IMR-90 (cell line): ENCODE measurements at places on chromosomes 2 and 18. TPM values are rescaled to one million over a fixed set of nuclear protein-coding genes. Genes with fewer than 3 reads are reported as not detected.

GRCh38 chr18:10100196-10100595, 186.4 kb downstream of the VAPA start:
- H3K36me3 ChIP-seq, result no peaks in the 10 kb centered on the region
- no peak overlapping the region for H3K27ac ChIP-seq
- H3K27me3 ChIP-seq, result peaks cover 15% of the 10 kb centered on the region

GRCh38 chr18:46732201-46732600, 24.7 kb downstream of the ST8SIA5 start:
- H3K36me3 ChIP-seq, result no peaks in the 10 kb centered on the region
- H3K27ac ChIP-seq, result no peak overlapping the region
- H3K4me1 ChIP-seq, result no peaks in the 10 kb centered on the region

DNA sequence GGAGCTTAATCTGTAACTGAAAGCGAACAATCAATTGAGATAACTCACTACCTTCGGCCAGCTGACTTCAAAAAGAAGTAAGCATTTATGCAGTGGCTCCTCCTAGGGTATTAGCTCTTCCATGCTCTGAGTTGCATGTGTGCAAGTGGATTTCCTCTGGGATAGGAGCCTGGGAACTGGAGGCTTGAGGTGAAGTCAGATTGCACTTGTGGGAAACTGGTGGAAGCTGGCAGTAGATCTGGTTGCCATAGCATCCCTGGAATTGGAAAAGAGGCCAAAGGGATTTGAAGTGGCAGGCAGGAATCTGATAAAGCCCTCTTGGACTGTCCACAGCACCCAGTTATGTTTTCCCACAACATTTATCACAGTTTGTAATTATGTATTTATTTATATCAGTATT, 50.6 kb upstream of the FMNL2 start:
- peaks cover 8% of the 10 kb centered on the region for H3K27me3 ChIP-seq
- H3K4me1 ChIP-seq, result no peaks in the 10 kb centered on the region
- DNase-seq, result no peak
- H3K4me3 ChIP-seq, result no peak overlapping the region

- no peaks in the 10 kb centered on the region for H3K27me3 ChIP-seq
- peak; percentile 64 for DNase-seq
- H3K27ac ChIP-seq, result peak overlapping the region; percentile 37; the same call in 1 of the 2 replicates
- H3K4me3 ChIP-seq, result no peak overlapping the region
Measured at GRCh38 chr2:96340493-96341414, 5.2 kb downstream of the NCAPH start.

GRCh38 chr2:10552220-10552870, 104.2 kb upstream of the ODC1 start:
- H3K4me1 ChIP-seq, result no peaks in the 10 kb centered on the region
- H3K36me3 ChIP-seq, result no peaks in the 10 kb centered on the region
- H3K27me3 ChIP-seq, result peaks cover 17% of the 10 kb centered on the region
- no peak overlapping the region for H3K4me3 ChIP-seq
- no peak for DNase-seq

- no peak overlapping the region for H3K27ac ChIP-seq
- no peak for DNase-seq
- no peaks in the 10 kb centered on the region for H3K36me3 ChIP-seq
- no peaks in the 10 kb centered on the region for H3K4me1 ChIP-seq
- no peak overlapping the region for H3K4me3 ChIP-seq
Measured at GRCh38 chr18:59265246-59265973, 7.8 kb downstream of the RAX start.

DNA sequence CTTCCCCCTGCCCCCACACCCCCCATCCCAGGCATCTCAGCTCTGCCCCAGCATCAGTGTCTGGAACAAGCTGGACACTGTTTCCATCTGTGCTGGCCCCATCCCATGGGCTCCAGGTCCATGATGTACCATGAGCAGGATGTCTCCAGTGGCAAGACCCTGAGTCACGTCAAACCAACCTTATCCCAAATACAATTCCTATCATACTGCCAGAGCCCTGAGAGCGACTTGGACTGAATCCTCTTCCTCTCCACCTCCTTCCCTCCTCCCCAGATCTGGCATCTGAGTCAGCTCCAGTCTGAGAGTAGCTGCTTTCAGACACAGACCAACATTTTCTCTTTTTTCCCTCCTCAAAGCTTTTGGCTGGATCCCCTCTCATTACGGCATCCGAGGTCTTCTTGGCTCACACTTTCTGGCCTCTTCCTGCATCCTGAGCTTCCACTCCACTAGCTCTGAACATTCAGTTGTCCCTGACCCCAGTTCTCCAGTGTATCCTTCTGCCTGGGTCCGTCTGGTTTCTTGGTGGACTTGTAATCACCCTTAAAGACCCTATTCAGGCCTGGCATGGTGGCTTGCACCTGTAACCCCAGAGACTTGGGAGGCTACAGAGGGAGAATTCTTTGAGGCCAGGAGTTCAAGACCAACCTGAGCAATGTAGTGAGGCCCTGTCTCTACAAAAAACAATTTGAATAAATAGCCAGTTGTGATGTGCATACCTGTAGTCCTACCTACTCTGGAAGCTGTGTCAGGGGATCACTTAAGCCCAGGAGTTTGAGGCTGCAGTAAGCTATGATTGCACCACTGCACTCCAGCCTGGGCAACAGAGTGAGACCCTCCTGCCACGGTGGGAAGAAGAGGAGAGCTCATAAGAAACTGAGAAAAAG, 68.3 kb downstream of the ACKR3 start:
- no peak overlapping the region for H3K27ac ChIP-seq
- H3K27me3 ChIP-seq, result peaks cover 3% of the 10 kb centered on the region
- no peaks in the 10 kb centered on the region for H3K36me3 ChIP-seq

DNA sequence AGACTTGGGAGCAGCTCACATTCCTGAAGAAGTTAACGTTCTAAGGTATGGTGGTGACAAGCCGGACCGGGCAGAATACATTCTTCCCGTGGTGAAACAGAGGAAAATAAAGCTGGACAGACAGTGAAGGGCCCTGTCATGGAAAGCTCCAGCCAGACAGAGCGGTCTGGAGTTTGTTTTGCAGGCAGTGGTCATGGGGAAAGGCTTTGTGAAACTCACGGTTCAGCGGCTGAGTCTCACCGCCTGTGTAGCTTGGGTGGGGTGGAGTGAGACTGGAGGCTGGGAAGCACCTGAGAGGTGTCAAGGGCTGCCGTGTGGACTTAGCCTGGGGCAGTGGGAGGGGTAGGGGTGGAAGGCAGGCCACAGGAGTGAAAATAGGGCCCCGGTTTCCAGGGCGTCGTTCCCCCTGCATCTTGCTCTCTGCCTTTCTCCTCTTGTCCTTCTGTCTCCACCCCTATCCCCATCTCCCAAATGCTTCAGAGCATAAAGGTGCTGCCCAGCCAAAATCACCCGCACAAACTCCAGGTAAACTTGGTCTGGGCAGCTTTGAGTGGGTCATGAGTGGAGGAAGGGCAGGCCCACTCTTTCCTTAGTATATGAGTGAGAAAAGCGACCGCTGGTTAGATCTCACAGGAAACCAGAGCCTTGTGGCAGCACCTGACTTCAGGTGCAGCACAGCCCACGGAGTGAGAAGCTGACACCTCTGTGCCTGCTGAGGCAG, 11.4 kb upstream of the SLC20A1 start:
- H3K27ac ChIP-seq, result no peak overlapping the region
- no peak for DNase-seq
- peaks cover 12% of the 10 kb centered on the region for H3K4me1 ChIP-seq
- no peaks in the 10 kb centered on the region for H3K27me3 ChIP-seq

- DNase-seq, result no peak
- H3K4me3 ChIP-seq, result no peak overlapping the region
- H3K27ac ChIP-seq, result no peak overlapping the region
- no peaks in the 10 kb centered on the region for H3K4me1 ChIP-seq
- no peaks in the 10 kb centered on the region for H3K36me3 ChIP-seq
Measured at GRCh38 chr18:75115514-75115913, 93.4 kb downstream of the PTGR3 start.

GRCh38 chr2:210919128-210919527, 362.7 kb downstream of the CPS1 start:
- H3K4me3 ChIP-seq, result no peak overlapping the region
- no peaks in the 10 kb centered on the region for H3K4me1 ChIP-seq
- no peaks in the 10 kb centered on the region for H3K27me3 ChIP-seq

- H3K27ac ChIP-seq, result no peak overlapping the region
- H3K36me3 ChIP-seq, result peaks cover 2% of the 10 kb centered on the region; the same call in 1 of the 2 replicates
- no peak overlapping the region for H3K4me3 ChIP-seq
- no peaks in the 10 kb centered on the region for H3K27me3 ChIP-seq
- no peak for DNase-seq
- H3K4me1 ChIP-seq, result no peaks in the 10 kb centered on the region; the same call in 1 of the 2 replicates
Measured at GRCh38 chr2:113705982-113706523, 50.4 kb downstream of the SLC35F5 start.

DNA sequence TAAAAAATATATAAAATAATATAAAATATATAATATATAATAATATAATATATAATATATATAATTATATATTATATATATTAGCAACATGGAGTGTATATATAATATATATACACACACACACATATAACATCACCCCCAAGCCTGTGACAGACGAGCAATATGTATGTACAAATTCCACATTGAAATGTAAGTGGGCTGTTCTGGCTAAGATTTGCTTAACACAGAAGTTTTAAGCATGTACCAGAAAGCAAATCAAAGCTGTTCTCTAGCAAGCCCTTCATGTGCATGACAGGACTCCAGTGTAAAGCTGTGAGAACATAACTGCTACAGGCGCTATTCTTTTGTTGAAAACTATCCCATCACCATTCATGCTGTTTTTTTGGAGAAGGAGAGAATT, 261.7 kb upstream of the TNP1 start:
- H3K4me3 ChIP-seq, result no peak overlapping the region
- H3K27ac ChIP-seq, result no peak overlapping the region
- no peaks in the 10 kb centered on the region for H3K27me3 ChIP-seq
- DNase-seq, result no peak
- H3K36me3 ChIP-seq, result no peaks in the 10 kb centered on the region
- 0 out of 2 replicates have a peak, but pooled peaks cover 4% of the 10 kb centered on the region for H3K4me1 ChIP-seq

Gene RAB6D
- total RNA-seq, result not detected in 2 replicates

Gene G6PC2
- total RNA-seq, result not detected in 2 replicates

Gene HMSD
- 0.28 and 0.36 TPM in 2 replicates for total RNA-seq

Gene CCDC102B
- total RNA-seq, result 0.54 and 1.7 TPM in 2 replicates

Gene TSN
- total RNA-seq, result 56.3 and 57.5 TPM in 2 replicates

Gene DAW1
- 1.4 TPM in 2 replicates for total RNA-seq

Gene BAZ2B
- total RNA-seq, result 42.1 and 49.7 TPM in 2 replicates
